NCI-H1417 (cell line): ENCODE measurements at places on chromosomes 7 and 10.

DNA sequence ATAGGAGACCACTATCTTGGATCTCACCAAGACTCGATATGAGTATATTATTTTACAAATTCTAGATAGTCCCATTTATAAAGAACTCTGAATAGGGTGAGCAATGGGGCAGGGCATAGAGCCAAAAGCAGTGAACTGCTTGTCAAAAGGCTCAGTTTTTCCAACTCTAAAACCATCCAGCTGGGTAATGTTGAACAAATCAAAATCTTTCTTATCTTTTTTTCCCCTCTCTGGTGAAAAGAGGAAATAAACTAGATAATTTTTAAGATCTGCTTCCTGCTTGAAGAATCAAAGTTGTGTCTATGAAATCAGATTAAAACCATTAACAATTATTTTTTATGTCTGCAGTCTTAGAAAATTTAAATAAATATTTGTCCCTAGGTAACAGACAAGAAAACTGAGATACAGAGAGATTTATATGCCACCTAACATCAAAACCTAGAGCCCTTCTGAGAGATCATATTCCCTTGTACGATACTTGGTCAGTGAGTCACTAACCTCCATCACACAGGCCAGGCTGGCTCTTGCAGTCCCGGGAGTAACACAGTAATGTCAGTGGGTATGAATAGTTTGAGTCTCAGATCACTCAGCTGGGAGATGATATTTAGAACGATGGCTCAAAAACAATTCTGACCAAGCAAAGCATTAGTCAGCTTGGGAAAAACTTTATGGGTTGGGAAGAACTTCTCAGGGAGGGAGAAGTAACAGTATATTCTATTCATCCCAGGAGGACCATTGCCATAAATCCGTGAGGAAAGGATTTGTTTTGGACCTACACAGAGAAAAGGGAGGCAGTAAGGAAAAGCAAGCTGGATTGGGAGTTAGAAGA lies 178.8 kb downstream of the REEP3 start:
- no peak for DNase-seq

GRCh38 chr10:14820010-14820774 lies 17.6 kb downstream of the CDNF start:
- no peak for DNase-seq

- DNase-seq = no peak
Observed at GRCh38 chr10:70673043-70673928, 980 bp downstream of the ADAMTS14 start.

DNA sequence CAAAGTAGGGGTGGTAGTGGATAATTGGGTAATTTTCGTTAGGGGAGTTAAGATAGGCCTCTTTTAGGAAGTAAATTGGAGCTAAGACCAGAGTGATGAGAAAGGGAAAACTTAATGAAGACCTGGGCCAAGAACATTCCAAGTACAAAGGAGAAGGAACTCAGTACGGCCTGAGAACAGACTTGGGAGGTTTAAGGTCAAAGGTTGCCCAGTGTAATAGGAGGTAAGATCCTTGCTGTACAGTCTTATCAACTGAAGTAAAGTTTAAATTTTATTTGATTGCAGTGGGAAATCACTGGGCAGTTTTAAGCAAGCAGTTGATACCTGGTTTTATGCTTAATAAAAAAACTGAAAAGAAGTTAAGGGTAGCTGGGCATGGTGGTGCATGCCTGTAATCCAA lies 76.4 kb downstream of the MPLKIP start:
- no peak for DNase-seq

DNA sequence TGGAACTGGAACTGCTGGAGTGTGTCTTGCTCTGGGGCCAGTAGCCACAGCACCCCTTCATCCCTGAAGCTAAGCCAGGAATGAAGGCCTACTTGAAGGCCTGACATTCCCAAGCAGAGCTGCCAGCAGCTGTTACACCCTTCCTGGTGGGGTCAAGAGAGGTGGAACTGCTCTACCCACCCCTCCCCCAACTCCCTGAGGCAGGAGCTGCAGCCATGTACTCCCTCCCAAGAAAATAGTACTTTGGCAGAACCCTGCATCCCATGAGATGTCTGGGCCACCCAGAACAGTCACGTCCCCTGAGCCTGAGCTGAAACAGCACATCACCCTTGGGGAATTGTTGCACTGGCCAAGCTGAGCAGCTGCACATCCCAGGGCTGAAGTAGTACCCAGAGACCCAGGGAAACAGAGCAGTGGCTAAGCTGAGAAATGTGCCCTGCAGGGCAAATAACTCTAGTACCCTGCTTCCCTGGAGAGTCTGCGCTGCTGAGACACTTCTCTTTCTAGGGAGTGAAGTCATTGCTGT lies 63.4 kb upstream of the PLA2G12B start:
- no peak for DNase-seq
